T-helper 2 cell treated with Interferon-gamma antibody and Interleukin-4, amounts not matched to agents 5 μg/mL and 100 μg/mL, for 36 hours (primary cell): ENCODE measurements at places on chromosomes 13 and 19.
A peak's percentile ranks its signal among the peaks of the same experiment; 100 is the strongest.

GRCh38 chr13:27008733-27009132 is 162.9 kb downstream of the USP12 start:
- H3K27me3 ChIP-seq, result peaks cover 45% of the 10 kb centered on the region
- DNase-seq, result no peak
- H3K27ac ChIP-seq, result no peak overlapping the region
- no peaks in the 10 kb centered on the region for H3K4me1 ChIP-seq
- H3K36me3 ChIP-seq, result no peaks in the 10 kb centered on the region

DNA sequence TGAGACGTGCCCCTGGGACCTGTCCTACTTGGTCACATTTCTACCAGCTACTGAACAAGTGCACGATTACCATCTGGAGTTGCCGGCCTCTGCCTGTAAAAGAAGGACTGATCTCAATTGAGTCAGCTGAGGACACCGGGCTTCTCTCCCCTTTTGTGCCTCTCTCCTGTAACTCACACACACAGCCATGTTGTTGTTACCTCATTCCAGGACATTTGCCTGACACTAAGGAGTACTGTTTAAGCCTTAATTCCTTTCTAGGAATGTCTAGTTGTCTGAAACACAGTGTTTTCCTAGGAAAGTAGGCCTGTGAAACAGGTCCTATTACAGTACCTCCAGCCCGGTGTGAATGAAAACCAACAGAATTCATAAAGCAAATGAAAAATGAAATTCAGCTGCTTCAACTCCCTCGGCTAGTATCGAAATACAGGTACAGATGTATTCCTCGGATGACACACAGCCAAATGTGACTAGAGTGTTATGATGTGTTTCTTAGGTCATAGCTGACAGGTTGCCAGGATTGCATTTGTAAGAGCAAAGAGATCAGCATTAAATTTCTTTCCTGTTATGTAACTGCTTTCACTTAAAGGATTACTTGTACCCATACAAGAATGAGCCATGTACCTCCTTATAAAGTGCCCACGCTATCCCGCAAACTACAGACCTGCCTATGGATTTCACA is 152.0 kb upstream of the IRS2 start:
- H3K36me3 ChIP-seq, result no peaks in the 10 kb centered on the region
- H3K4me1 ChIP-seq, result no peaks in the 10 kb centered on the region
- no peaks in the 10 kb centered on the region for H3K27me3 ChIP-seq

DNA sequence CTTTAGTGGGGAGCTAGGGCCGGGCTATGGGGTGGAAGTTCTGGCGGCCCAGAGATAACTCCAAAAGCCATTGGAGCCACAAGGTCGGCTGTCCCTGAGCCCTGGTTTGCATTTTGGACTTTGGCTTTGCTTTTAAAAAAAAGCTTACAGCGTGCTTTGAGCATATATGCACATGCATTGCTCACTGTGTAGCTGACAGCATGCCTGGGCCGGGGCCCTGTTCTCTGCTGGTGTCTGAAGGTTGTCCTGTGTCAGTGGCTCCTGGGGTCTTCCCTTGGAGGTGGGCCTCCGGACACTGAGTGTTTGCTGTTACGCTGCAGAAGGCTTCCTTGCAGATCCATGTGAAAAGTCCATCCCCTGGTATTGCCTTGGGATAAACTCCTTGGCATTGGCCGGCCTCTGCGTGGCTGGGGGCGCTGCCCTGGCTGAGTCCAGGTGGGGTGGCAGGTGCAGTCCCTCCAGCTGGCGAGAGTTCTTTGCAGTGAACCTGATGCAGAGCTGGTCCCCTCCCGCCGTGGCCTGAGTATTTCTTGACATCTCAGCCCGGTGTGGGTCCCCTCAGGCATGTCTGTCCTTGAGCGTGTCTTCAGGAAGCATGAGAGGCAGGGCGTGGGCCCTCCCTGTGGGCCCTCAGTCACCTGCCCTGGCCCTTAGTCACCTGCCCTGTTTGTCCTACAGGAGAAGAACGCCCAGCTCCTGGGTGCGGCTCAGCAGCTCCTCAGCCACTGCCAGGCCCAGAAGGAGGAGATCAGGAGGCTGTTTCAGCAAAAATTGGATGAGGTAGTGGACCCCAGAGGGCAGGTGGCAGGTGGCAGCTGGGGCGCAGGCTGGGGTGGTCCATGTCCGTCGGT is 23.0 kb downstream of the PLEKHJ1 start:
- no peak for DNase-seq
- peaks cover 38% of the 10 kb centered on the region for H3K36me3 ChIP-seq
- H3K4me1 ChIP-seq, result peaks cover 5% of the 10 kb centered on the region
- H3K4me3 ChIP-seq, result no peak overlapping the region

GRCh38 chr19:4302243-4302640 is at the start of gene TMIGD2:
TSS of gene TMIGD2 (minus strand) at chr19:4302389. CDS start at chr19:4302385, 4 bp downstream.
- peak within 1 kb of the TSS; percentile 88 for H3K27ac ChIP-seq
- no peak for DNase-seq
- H3K4me3 ChIP-seq, result peak within 1 kb of the TSS; percentile 77
- H3K4me1 ChIP-seq, result peaks cover 27% of the 10 kb centered on the region
- no peaks in the 10 kb centered on the region for H3K27me3 ChIP-seq

DNA sequence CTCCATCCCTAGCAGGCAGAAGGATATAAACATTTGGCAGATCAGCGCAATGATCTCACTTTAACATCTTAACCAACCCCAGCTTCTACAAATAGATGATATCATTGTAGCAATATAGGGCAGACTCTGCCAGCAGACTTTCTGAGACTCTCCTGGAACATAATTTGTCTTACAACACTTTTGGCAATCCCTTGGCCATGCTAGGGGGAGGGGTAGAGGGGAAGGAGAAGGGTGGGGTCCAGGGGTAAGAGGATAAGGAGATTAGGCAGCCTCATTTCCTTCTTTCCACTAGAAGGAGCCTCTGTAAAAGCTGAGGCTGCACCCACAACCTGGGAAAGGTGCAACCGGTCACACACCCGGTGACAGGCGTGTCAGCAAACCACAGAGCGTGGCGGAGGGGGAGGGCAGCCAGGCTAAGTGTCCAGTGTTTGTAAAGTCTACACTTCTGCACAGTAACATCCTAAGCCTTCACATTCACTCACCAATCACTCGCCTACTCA is 8.7 kb upstream of the UBAC2 start:
- peaks cover 16% of the 10 kb centered on the region for H3K4me1 ChIP-seq
- peaks cover 2% of the 10 kb centered on the region for H3K36me3 ChIP-seq
- H3K27me3 ChIP-seq, result no peaks in the 10 kb centered on the region
- H3K27ac ChIP-seq, result no peak overlapping the region
